Kasumi-1 (cell line): ENCODE measurements at places on chromosomes 1 and 21.

DNA sequence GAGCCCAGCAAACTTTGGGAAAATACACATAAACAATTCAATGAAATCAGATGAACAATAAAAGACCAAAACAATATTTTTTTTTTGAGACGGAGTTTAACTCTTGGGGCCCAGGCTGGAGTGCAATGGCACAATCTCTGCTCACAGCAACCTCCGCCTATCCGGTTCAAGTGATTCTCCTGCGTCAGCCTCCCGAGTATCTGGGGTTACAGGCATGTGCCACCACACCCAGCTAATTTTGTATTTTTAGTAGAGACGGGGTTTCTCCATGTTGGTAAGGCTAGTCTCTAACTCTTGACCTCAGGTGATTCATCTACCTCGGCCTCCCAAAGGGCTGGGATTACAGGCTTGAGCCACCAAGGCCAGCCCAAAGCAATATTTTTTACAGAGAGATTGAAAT, 1588.5 kb downstream of the BRINP3 start:
- no peak for DNase-seq

DNA sequence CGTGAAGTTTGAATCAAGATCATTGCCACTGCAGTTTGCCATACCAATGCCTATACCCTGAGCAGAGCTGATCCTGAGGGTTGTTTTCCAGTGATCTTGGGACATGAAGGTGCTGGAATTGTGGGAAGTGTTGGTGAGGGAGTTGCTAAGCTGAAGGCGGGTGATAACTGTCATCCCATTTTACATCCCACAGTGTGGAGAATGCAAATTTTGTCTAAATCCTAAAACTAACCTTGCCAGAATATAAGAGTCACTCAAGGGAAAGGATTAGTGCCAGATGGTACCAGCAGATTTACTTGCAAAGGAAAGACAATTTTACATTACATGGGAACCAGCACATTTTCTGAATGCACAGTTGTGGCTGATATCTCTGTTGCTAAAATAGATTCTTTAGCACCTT, 78.6 kb downstream of the FMN2 start:
- no peak for DNase-seq

DNA sequence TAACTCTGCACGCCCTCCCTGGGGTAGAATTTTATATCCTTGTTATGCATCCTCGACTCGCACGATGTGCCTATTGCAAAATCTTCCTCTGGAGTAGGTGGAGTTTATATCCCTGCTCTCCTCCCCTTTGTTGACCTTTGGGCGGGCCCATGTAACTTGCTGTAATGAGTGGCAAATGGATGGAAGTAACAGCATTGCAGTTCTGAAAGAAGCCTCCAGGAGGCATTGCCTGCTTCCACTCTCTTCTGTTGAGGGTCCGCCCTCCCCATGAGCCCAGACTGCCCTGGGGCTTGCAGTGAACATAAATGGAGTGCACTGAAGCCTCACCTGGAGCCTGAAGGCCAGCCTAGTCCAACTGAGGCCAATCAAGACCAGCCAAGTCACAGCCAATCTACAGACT, 62.2 kb upstream of the GRIK3 start:
- DNase-seq: no peak

DNA sequence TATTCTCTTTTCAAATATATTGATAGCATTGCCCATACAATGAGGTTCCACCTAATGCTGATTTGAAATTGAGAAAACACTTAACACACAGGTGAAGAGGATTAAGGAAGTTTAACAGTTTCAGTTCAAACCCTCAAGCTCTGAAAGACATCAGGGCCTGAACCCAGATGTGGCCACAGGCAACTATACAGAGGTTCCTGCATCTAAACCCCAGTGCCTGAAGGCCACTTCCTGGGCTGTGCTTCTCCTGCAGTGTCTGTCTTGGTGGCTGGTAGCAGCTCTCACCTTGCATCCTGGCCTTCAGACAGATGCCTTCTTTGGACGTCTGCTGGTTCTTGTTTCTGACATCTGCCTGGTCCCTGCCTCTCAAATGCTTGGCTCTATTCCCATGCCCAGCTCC, 25.1 kb upstream of the NGF start:
- DNase-seq: no peak

GRCh38 chr21:38280454-38280853, 23.7 kb downstream of the KCNJ15 start:
- no peak for DNase-seq

DNA sequence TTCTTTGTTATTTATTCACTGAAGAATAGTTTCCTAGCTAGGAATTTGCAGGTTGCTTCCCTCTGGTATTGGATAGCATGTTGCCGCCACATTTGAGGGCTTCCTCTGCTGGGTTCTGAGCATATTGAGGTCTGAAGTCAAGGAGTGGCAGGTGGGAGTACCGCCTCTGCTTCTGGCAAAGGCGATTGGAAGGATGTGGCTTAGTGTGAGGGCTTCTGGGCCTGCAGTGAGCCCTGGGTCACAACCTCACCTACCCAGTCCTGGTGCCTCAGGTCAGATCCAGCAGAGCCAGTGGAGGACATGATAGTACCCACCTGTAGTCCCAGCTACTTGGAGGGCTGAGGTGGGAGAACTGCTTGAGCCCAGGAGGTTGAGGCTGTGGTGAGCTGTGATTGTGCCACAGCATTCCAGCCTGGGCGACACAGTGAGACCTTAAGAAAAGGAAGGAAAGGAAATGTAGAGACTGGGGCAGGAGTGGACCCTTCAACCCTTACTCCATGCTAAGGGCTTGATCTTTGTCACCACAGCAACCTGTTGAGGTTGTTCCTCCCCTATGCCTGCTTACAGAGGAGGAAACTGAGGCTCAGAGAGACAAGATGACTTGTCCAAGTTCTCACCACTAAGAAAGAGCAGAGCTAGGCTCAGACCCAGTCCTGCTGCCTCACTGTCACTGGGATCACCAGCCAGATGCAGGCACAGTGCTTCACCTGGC, 22.8 kb downstream of the A3GALT2 start:
- no peak for DNase-seq

DNA sequence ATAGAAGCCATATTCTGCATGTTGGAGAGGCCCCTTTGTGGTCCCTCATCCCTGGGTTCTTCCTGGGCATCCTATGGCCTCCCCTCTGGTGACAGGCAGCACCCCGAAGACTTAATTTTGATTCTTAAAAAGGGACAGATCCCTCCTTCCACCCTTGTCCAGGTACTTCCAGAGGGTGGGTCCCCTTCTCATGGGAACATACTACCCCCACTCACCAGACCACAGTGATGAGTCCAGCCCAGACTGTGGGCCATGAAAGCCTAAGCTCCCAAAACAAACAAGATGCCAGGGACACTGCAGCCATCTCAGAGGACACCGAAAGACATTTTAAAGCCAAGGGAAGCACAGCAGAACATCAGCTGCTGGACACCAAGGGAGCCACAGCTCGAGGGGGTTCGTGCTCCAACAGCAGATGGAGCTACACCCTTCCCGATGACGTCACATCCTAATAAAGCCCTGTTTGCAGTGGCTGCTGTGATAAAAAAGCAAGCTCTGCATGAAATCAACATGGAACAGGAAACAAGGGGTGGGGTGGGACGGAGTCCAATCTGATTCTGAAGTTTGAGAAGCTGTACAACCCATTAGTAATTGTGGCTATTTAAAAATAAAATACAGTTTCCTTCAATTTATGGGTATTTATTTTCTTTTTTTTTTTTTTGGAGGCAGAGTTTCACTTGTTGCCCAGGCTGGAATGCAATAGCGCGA, 32.4 kb downstream of the GNB1 start:
- no peak for DNase-seq

DNA sequence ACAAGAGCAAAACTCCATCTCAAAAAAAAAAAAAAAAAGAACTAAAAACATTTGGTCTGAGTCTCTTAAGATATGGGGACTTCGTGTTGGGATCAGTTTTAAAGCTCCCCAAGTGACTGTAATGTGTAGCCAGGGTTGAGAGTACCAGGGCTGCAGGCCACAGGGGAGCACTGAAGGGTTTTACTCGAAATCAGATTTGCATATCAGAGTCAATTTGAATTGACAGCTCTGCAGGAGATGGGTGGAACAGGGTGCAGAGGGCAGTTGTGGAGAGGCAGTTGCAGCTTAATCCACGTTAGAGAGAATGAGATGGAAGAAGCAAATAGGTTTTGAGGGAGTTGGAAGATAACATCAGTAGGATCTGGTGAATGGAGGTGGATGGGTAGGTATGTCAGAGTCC, 20.6 kb upstream of the ELOA start:
- no peak for DNase-seq

DNA sequence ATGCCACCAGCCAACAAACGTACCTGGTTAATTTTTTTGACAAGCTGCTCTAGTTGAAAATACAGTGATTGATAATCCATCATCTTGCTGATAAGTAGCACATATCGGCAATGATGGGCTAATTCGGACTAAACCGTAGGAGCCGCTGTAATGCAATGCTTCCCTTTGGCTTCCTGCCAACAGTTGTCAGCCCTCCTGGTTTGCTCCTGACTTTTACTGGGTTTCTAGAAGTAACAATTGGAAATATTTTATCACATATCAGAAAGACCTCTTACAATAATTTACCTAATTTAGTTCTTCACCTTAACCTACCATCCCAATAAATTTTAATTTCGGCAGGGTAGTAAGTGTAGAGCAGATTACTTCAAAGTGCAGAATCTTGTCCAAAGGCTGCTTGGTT, 148.5 kb downstream of the DHRS3 start:
- DNase-seq: no peak

- DNase-seq: peak; percentile 70
Observed at GRCh38 chr1:23389837-23390321, 20.2 kb upstream of the ZNF436 start.

DNA sequence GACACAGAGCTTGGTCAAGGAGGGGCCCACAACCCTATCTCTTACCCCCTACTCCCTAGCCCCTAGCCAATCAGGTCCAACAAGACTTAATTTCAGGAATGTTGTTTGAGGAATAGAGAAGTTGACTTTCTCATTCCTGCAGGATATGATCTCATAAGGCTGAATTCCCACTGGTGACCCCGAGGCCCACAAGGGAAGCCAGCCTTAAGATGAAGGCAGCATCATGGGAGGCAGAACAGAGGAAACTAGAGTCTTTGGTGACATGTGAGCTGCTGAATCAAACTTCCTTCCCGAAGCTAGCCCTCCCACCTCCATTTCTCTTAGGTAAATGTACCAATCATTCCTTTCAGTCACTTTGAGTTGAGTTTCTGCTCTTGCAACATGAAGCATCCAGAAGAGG, 9.1 kb upstream of the PDIK1L start:
- DNase-seq: no peak

- DNase-seq: no peak
Observed at GRCh38 chr1:231566496-231566895, 38.0 kb downstream of the TSNAX start.

DNA sequence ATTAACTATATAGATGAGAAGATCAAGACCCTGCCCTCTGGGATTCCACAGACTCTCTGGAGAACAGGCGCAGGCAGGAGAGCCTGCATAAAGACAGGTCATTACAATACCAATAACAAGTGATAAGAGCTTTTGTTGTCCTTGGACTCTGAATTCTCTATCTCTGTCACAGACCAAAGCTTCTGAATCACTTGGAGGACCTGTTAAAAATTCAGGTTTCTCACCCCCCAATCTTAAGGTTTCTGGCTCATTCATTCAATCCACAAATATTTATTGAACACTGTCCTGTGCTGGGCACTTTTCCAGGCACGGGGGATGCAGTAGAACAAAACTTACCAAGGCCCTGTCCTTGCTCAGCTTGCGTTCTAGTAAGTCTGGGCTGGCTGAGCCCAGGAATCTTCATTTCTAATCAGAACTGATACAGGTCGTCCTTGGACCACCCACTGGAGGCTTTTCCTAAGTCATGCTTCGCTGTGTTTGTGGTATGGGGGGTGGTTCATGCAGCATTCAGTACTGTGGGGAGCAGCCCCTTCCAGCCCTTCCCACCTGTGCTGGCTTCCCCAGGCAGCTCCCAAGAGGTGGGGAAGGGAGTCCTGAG, 1.4 kb downstream of the EFNA4 start:
- DNase-seq: no peak

GRCh38 chr1:3714284-3714741, 37.9 kb upstream of the CCDC27 start:
- DNase-seq: no peak

DNA sequence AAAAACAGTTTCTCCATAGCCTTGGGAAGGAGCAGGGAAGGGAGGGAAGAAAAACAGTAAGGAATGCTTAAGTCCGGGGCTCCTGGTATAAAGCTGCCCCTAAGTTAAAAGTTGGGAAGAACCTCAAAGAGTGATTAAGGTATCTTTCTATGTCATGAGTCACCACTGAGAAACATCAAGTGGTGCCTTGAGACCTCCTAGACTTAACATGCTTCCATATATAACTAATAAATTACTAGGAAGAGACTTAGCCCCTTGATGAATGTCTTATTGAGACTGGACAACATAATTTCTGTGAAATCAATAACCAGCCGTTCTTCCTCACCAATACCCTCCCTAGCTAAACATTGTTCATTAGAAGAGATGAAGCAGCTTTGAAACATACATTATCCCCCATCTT, 121.8 kb upstream of the SLC44A3 start:
- no peak for DNase-seq
